ENCODE measurements at places on chromosomes 12 and 14. TPM values are rescaled to one million over a fixed set of nuclear protein-coding genes. Genes with fewer than 3 reads are reported as not detected.

The PMEL gene
- 0.86 TPM for total RNA-seq

The IL23A gene
- not detected for total RNA-seq

- DNase-seq: no peak
These were observed 52.4 kb upstream of the SCN8A start for GRCh38 chr12:51538599-51538998.

DNA sequence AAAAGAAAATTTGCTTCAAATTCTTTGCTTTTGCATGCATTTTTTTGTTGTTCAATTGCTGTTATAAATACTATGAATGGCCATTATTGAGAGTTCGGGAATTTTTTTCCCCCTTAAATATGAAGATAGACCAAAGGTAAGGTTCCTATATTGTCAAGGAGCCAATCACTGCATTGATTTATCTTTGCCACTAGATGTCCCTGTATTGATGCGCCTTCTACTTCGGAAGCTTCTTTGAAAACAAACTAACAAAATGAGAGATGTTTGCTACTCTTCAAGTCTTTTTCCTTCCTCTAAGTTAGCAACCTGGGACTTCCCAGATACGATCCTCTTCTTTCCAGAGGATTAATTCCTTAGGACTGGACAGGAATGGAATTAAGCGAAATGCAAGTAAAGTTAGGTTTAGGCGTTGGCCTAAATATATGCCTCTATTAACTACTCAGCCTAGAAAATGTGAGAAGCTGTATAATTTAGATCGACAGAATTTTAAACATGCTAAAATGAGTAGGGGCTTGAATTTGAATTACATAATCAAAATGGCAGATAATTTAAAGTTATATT lies 318.1 kb downstream of the AEBP2 start:
- DNase-seq: no peak

GRCh38 chr12:130433411-130433810 lies 95.7 kb downstream of the PIWIL1 start:
- no peak for DNase-seq
